A549 treated with RU486 at 1 μM for 4 hours (cell line): ENCODE measurements at places on chromosomes 3 and 15. TPM values are rescaled to one million over a fixed set of nuclear protein-coding genes. Genes with fewer than 3 reads are reported as not detected.

AGBL1 gene
- not detected in 5 replicates for total RNA-seq

DPPA2 gene
- not detected in 5 replicates for total RNA-seq

EBLN2 gene
- 0.25 to 0.65 TPM (median 0.57 TPM) in 5 replicates for total RNA-seq

C2CD4A gene
- 0.05 to 0.09 TPM (median 0.06 TPM) in 3 of 5 replicates, not detected in the others for total RNA-seq

MUC13 gene
- total RNA-seq, result 7.9 to 9.0 TPM (median 8.1 TPM) in 5 replicates

ZPLD1 gene
- 0.08 TPM in 1 of 5 replicates, not detected in the others for total RNA-seq

COL6A6 gene
- not detected in 5 replicates for total RNA-seq

NR2F2 gene
- total RNA-seq, result 21.3 to 28.1 TPM (median 26.6 TPM) in 5 replicates

EIF5A2 gene
- 9.7 to 15.9 TPM (median 15.1 TPM) in 5 replicates for total RNA-seq

MUC20 gene
- total RNA-seq, result 0.51 to 1.1 TPM (median 0.80 TPM) in 5 replicates

GHSR gene
- total RNA-seq, result not detected in 5 replicates

EID1 gene
- total RNA-seq, result 105 to 137 TPM (median 116 TPM) in 5 replicates

HEMK1 gene
- 4.4 to 7.4 TPM (median 6.3 TPM) in 5 replicates for total RNA-seq

PSTPIP1 gene
- total RNA-seq, result not detected in 5 replicates

PLSCR5 gene
- total RNA-seq, result not detected in 5 replicates

CFAP100 gene
- total RNA-seq, result not detected in 5 replicates

TUBGCP4 gene
- total RNA-seq, result 4.4 to 6.8 TPM (median 6.2 TPM) in 5 replicates

ERICH6 gene
- total RNA-seq, result 0.05 TPM in 1 of 5 replicates, not detected in the others

DLL4 gene
- total RNA-seq, result 0.35 to 0.81 TPM (median 0.67 TPM) in 5 replicates

CACNA2D2 gene
- 0.25 to 0.75 TPM (median 0.58 TPM) in 5 replicates for total RNA-seq

SLC9C1 gene
- total RNA-seq, result not detected in 5 replicates

CISH gene
- total RNA-seq, result 0.48 to 0.90 TPM (median 0.67 TPM) in 5 replicates

CCR3 gene
- total RNA-seq, result not detected in 5 replicates

ARPIN gene
- total RNA-seq, result 8.9 to 12.6 TPM (median 12.2 TPM) in 5 replicates

GOLGA8N gene
- 0.31 to 1.4 TPM (median 1.2 TPM) in 5 replicates for total RNA-seq

KBTBD8 gene
- 0.08 to 1.1 TPM (median 0.64 TPM) in 5 replicates for total RNA-seq

GABRR3 gene
- not detected in 5 replicates for total RNA-seq

KIF7 gene
- total RNA-seq, result 3.1 to 5.7 TPM (median 3.9 TPM) in 5 replicates
